Left lung (tissue), 14 donors: ENCODE measurements at places on chromosomes 5 and 9. TPM values are rescaled to one million over a fixed set of nuclear protein-coding genes. Genes with fewer than 3 reads are reported as not detected.
A peak's percentile ranks its signal among the peaks of the same experiment; 100 is the strongest.

The ARHGEF39 gene
- total RNA-seq, result 3.1 TPM

The NIPSNAP3A gene
- 29.5 TPM for total RNA-seq

The SLC12A7 gene
- 39.4 TPM for total RNA-seq

DNA sequence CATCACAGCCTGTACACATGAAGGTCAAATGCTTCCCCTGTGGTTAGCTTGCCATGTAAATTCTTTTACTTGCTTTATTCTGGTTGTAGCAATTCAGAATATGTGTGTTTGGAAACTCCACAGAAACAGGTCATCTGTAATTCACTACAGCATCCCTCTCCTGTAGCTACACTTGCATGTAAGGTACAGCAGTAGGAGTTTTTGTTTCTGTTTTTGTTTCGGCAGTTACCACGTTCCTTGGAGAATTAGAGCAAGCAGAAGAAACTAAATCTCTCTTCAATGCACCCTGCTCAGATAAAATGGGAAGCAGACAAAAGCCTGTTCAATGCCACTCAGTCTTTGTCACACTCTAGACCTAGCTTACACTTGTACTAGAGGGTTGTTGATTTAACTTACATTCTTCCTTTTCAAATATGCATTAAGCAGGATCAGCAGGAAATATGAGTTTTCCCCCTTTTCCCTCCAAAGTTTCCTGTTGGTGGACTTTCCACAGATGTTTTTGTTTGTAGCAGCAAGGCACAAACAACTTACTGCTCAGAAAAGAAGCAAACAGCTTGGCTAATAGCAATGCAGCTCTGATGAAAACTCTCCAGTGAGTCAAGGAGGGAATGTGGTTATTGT is 80.9 kb downstream of the YIPF5 start:
- no peak for DNase-seq

DNA sequence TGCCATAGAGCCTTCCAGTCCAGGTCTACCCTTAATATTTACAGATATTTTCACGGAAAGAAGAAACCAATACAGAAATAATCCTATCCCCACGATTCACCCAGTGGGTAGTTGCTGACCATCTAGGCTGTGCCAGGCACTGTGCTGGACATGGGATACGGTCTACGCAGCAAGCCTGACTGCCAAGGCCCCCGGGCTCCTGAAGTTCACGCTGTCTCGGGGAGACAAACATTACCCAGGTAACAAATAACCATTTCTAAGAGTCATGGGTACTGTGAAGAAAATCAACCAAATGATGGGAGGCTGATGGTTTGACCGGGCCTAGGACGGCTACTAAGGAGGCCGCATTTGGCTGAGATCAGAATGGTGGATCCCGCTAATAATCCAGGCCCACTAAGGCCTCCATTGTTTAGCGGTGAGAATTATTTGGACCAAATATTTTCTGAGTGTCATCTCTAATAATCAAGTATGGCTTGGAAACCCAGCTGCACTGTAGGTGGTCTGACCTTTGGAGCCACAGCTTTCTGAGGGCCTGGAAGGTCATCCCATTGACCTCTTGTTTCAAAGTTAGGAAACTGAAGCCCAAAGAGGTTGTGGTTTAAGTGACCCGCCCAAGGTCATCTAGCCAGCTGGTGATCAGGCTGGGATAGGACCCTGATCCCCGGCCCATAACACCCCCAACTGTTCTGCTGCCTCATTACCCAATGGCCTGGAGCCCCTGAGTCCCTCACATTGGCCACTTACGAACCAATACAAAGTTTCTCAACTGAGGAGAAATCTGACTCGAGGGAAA is 82.4 kb downstream of the AK8 start:
- DNase-seq, result no peak

GRCh38 chr5:132388244-132389050 is 18.9 kb downstream of the SLC22A5 start:
- no peak for DNase-seq

DNA sequence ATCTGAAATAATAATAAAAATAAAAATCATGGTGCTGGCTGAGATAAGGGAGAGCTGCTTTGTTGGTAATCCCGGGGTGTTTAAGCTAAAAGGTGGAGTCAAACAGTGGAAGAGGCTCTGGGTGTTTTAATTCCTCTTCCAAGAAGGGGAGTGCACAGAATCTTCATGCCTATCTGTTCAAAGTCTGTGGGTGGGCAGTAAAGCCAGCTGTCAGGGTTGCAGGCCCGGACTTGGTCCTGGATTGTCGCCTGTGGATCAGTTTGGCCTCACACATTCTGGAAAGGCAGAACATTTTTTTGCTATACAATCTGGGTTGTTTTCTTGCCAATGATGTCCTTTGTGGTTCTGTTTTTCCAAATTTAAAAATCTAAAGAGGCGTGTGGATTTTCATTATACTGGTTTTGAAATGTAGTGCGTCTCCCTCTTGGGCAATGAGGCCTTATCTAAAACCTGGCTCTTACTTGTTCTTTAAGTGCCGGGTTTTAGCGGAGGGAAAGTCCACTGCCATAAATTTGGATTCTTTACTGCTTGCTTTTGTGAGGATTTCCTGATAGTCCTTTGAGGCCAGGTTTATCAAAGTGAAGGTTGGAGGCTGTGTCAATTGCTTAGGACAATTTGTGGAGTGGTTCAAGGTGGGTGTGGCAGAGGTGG is 5.8 kb downstream of the ANKDD1B start:
- DNase-seq, result no peak

DNA sequence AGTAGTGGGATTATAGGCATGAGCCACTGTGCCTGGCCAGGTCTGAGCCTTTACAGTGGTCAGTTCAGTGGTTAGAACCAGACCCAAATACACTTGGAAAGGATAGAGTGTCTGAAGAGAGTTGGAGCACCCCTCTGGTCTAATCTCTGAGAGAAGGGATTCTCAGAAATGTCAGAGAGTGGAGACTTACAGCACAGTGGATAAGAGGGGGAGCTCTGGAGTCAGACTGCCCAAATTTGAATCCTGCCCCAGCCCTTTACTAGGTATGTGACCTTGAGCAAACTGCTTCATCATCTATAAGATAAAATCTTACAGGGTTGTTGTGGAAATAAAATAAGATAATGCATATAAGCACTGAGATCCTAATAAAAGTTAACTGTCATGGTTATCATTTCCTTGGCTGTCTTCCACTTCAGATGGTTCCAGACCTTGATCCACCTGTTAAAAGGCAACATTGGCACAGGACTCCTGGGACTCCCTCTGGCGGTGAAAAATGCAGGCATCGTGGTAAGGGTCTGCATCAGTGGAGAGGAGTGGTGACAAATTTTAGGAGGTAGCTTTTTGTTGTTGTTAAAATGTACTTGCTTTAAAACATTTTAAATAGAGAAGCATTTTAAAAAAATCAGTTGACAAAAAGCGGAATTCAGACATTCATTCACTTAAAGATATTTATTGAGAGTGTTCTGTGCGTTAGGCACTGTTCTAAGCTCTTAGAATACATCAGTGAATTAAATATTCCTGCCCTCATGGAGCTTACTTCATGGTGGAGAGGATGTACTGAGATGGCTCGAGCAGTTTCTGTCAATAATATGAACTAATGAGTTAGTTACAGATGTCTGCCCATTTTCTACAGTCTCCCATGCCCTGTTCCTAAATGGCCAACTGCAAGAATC is 16.0 kb downstream of the SLC36A1 start:
- DNase-seq, result no peak

- no peak for DNase-seq
Observed at GRCh38 chr9:28801144-28801799, 1228.0 kb upstream of the C9orf72 start.

DNA sequence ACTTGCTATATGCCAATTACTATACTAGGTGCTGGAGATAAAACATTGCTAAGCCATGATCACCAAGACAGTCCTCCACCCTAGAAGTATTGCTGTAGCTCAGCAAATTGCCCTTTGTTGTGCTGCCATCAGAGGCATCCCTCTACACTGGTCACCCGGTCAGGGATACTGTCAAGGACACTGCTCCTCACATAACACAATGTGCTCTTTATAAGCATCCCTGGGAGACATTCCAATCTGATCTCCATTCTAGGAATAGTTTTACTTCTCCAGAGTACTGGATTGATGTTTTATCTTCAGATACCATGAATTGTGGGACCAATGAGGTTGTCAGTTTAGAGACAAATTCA is 10.4 kb upstream of the DNAJA1 start:
- no peak for DNase-seq

DNA sequence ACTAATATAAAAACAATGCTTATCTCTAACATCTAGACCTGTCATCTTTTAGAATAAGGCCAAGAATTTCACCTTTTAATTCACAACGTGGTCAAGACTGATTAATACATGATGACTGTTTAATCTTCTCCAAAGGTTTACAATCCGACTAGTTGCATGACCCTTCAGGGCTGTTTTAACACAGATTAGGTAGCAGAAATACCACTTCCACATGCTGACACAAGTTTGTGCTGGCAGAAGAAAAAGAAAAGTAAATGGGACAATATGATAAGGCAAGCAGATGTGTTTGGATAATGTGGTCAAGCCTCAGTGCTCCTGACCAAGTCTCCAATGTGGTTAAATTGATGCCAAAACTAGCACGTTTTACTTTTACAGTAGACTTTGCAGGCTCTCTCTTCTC is 31.1 kb downstream of the SEMA6A start:
- DNase-seq, result no peak

DNA sequence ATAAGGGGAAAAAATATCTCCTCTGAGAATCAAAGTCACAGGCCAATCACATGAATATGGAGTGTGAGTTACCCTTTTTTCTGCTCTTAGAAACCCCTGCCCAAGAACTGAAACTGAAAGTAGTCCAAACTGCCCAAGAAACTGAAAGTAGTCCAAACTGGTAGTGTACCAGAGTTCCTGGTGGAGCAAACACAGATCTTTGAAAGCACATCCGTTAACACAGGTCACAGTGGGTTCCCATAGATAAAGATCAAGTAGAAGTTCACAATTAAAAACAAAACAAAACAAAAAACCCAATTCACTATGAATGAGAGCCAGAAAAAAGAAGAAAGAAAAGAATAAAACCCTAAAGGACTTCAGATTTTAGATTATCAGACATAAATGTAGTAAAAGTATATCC is 332.4 kb upstream of the EFNA5 start:
- DNase-seq, result no peak

GRCh38 chr5:115661101-115661500 is 35.3 kb upstream of the TMED7 start:
- peak; percentile 66 for DNase-seq

- DNase-seq, result no peak
Observed at GRCh38 chr5:119828541-119828940, 199.2 kb downstream of the FAM170A start.

GRCh38 chr9:101311758-101312420 is 72.9 kb downstream of the BAAT start:
- DNase-seq, result no peak

- DNase-seq, result peak; percentile 90
Observed at GRCh38 chr5:113487781-113488644, at the start of gene MCC. TSS of gene MCC (minus strand) at chr5:113488453.

GRCh38 chr5:180289966-180290365 is 1.9 kb downstream of the MAPK9 start:
- no peak for DNase-seq
